Panc1 (cell line): ENCODE measurements at places on chromosomes 12 and 14.

- DNase-seq, result no peak
These were observed 38.6 kb upstream of the TPH2 start for GRCh38 chr12:71900091-71900490.

GRCh38 chr14:94139421-94139820 lies 10.0 kb upstream of the IFI27L2 start:
- DNase-seq, result no peak

GRCh38 chr12:18084080-18084479 lies 5.9 kb downstream of the RERGL start:
- DNase-seq, result no peak

DNA sequence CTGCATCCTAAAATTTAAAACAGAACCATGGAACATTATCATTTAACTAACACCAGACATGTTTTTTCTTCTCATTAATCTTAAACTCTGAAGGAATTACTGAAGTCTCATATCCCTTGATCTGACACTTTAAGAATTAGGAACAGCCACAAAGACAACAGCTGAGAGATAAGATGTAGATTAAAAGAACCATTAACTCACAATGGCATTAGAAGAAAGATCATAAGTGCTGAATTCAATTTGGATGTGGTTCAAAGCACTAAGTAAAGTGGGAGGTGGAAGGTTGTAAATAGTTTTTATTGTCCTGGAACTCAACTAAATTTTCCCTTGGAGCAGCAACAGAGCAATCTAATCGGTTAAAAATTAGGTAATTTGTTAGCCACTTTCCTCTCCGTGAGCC lies 199.0 kb upstream of the ATP2B1 start:
- no peak for DNase-seq

DNA sequence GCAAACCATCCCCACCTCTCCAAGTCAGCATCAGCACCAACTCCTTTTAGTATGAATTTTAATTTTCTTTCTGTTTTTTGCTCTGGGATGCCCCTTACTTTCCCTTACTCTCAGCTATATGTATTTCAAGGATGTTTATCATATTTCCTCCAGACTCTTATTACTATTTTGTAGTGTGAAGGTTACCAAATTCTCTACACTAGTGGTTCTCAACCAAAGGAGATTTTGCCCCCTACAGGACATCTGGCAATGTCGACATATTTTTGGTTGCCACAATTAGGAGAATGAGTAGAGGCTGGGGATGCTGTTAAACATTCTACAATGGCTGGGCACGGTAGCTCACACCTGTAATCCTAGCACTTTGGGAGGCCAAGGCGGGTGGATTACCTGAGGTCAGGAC lies 29.1 kb upstream of the SOS2 start:
- DNase-seq, result no peak
